ENCODE measurements at places on chromosomes 4 and X.

- DNase-seq: no peak
Measured at GRCh38 chr4:47598320-47598719, 113.2 kb downstream of the ATP10D start.

DNA sequence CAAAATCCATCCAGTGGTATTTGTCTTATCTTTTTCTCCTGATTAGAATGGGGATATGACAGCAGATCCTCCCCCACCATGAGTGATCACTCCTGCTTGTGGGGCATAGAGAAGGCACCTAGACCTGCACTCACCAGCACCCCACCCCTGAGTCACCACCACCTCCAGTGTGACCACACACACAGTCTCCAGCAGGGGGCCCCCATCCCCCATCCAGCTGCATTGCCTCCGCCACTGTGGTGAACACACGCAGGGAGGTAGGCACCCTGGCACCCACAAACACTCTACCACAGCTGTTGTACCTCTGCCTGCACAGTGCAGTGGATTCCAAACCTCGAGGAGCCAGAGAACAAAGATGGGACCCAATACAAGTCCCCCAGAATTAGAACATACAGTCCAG, 9.0 kb upstream of the MAGEA8 start:
- peak; percentile 52 for DNase-seq

DNA sequence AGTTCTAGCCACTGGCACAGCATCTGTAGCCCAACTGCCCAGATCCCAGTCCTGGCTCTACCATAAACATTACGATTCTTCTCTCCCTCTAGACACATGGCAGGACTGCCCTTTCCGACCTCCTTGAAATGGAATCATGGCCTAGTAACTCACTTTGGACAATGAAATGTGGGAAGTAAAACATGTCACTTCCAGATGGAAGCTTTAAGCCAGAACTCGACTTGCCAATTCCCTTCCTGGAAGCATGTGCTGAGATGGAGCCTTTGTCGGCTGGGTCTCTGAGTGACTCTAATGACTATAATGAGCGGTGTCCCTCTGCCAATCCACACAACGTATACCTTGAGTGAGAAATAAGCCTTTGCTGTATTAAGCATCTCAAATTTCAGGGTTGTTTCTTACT, 34.7 kb downstream of the SH3RF1 start:
- DNase-seq: no peak

GRCh38 chr4:48194971-48195370, 60.9 kb upstream of the TXK start:
- DNase-seq: no peak

DNA sequence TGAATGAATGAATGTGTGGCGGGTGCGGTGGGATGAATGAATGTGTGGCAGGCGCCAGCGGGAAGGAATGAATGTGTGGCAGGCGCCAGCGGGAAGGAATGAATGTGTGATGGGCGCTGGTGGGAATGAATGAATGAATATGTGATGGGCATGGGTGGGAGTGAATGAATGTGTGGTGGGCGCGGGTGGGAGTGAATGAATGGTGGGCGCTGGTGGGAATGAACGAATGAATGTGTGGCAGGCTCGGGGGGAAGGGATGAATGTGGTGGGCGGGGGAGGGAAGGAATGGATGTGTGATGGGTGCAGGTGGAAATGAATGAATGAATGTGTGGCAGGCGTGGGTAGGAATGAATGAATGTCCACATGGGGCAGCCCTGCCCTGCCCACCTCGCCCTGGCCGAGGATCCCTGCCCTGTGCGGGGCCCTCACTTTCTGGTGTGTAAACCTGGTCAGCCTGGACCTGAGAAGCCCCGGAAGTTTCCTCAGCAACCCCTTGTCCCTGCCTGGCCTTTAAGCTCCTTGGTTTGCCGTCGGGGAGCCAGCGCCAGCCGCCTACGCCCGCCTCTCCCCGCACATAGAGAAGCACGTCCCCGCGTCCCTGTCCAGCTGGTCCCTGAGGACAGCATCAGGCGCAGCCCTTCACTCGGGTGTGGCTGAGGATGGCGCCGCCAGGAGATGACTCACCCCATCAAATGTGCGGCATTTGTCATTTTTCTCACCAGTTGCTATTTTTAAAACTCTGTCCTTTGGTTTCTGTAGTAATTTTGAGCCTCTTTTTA, 112.8 kb upstream of the LRPAP1 start:
- DNase-seq: no peak

DNA sequence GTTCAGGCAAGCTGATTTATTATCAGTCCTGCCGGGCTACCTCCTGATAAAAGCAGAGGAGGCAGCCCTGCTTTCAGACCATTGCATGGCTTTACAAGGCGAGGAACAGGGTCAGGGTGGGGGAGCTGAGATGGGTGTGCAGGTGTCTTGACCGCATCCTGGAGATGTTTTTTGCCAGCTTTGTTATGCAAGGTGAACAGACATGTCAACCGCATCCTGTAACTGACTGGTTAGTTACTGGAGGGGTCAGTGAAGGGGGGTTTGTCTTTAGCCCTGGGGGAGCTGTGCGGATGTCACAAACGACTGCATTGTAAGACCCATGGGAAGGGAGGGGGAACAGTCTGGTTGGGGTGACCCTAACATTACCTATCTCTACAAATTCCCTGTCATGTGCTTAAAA, 10.0 kb downstream of the ADAM29 start:
- no peak for DNase-seq

GRCh38 chrX:55713631-55714030, 3.9 kb upstream of the RRAGB start:
- no peak for DNase-seq

DNA sequence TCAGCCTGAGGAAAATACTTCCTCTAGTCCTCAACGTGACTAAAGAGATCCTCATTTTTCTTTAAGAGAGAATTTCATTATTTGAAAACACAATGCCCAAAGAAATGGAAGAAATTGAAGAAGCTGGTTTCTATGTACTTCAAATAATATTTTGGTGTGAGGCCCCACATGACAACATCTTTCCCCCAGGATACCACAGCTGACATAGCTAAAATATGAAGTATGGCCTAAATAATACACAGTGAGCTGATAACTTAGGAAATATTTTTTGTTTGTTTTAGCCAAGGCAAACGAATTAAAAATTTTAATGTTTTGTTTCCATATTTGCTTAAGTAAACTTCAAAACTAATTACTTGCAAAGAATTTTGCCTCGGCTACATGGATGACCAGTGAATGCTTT, 149.2 kb downstream of the CBR4 start:
- no peak for DNase-seq

All from activated T-helper 1 cell treated with anti-CD3 and anti-CD28 coated beads, Interleukin-12 subunit alpha, Interleukin-12 subunit beta, Interleukin-2, Interleukin-4 antibody, amounts not matched to agents 30 ng/mL and 10 ng/mL and 1 ng/mL, durations not matched to agents 14 hours and 24 hours and 36 hours (primary cell).